ENCODE measurements at places on chromosomes 12 and 14.

GRCh38 chr12:6038160-6038559 lies 86.3 kb downstream of the VWF start:
- DNase-seq: peak; percentile 53

DNA sequence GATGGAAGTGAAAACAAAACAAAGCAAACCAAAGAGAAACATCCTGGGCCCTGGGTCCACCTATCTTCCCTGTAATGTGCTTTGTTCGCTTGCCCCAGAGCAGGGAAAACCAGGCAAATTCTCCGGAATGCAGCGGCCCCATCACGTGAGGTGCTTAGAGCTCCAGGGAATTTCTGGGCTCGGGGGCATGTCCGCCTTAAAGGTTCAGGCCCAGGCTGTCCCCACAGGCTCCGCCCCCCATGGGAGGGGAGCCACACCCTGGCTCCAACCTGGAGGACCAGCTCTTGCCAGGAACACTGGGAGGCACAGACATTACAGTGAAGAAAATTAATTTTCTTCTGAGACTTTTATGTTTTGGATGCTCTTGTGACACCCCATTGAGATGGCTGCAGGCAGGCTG lies 69.9 kb downstream of the RBM19 start:
- no peak for DNase-seq

- no peak for DNase-seq
Observed at GRCh38 chr14:104421401-104421821, 158.2 kb upstream of the C14orf180 start.

DNA sequence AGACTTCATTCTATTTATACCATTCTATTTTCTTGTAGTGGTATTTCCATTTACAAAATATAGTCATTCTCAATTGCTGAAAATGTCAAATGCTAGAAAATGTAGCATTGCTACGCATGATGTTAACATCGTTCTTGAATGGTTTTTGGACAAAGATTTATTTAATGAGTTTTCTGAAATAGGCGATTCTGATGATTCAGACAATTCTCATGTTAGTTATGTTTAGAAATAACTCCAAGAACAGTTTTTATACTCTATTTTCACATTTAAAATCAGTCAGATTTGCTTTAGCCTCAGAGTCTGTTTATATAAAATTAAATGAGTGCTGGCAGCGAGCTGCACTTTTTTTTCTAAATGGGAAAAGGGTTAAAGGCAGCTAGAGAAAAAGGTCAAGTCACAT lies 414.8 kb upstream of the MGAT4C start:
- DNase-seq: no peak

- DNase-seq: no peak
Observed at GRCh38 chr12:71828813-71829212, 10.7 kb upstream of the TBC1D15 start.

GRCh38 chr12:23335593-23335992 lies 613.9 kb downstream of the SOX5 start:
- DNase-seq: no peak

DNA sequence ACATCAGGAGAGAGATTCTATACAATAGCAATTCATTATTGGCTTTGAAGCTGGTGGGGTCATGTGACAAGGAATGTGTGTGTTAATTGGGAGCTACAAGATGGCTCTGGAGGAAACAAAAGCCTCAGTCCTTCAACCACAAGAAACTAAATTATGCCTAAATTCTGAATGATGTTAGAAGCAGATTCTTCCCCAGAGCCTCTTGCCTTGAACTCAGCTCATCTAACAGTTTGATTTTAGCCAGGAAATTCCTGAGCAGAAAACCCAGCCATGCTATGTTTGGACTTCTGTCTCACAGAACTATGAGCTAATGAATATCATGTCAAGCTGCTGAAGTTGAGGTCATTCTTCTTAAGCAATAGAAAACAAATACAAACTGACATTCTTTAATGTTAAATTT lies 274.7 kb downstream of the SLC6A15 start:
- peak; percentile 10 for DNase-seq

GRCh38 chr12:116040402-116040801 lies 237.1 kb downstream of the MED13L start:
- no peak for DNase-seq
